ENCODE measurements at places on chromosomes 6 and 20. TPM values are rescaled to one million over a fixed set of nuclear protein-coding genes. Genes with fewer than 3 reads are reported as not detected.

The KIF25 gene
- total RNA-seq: not detected

The CNR1 gene
- total RNA-seq: not detected

GRCh38 chr6:93420163-93420795 lies 920 bp upstream of the EPHA7 start:
- H3K27ac ChIP-seq: no peak overlapping the region
- no peak overlapping the region for H3K4me3 ChIP-seq
- DNase-seq: no peak
- H3K4me1 ChIP-seq: peaks cover 5% of the 10 kb centered on the region
- H3K36me3 ChIP-seq: no peaks in the 10 kb centered on the region

GRCh38 chr6:126955621-126956020 lies 162.8 kb upstream of the RSPO3 start:
- H3K4me3 ChIP-seq: no peak overlapping the region
- H3K27me3 ChIP-seq: no peaks in the 10 kb centered on the region
- no peaks in the 10 kb centered on the region for H3K4me1 ChIP-seq
- no peak overlapping the region for H3K27ac ChIP-seq
- no peaks in the 10 kb centered on the region for H3K36me3 ChIP-seq
- DNase-seq: no peak

- no peak for DNase-seq
- H3K27me3 ChIP-seq: no peaks in the 10 kb centered on the region
- no peaks in the 10 kb centered on the region for H3K4me1 ChIP-seq
- H3K27ac ChIP-seq: no peak overlapping the region
These were observed 834.2 kb downstream of the KIF16B start for GRCh38 chr20:15739035-15739434.
